ENCODE measurements at places on chromosomes 1 and 21.
A peak's percentile ranks its signal among the peaks of the same experiment; 100 is the strongest.

GRCh38 chr1:184953600-184954219 is 20.6 kb downstream of the NIBAN1 start:
- no peak for DNase-seq

DNA sequence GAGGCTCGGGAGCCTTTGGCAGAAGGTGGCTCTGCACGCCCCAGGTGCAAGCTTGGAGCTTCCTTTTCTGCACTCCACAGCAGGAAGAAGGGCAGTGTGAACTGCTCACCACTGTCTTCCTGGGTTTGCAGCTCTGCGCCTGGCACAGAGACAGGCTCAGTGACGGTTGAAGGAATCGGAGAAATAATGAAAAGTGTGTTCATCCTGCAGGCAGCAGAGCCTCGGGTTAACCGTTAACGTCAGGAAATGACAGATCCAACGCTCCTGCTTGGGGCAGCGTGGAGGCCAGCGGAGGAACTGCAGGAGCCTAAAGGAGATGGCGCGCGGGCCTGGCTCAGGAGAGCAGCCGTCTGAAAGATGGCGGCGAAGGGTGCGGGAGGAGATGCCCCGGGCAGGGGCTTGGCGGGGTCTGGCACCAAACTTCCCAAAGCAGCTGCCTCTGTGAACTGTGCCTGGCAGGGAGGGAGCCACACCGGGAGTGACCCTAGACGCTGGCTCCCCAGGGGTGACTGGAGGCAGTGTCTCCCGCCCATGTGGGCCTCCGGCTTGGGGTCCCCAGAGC is 10.9 kb upstream of the SAMD11 start:
- DNase-seq, result peak; percentile 34

GRCh38 chr1:12629985-12630760 is 12.2 kb upstream of the DHRS3 start:
- DNase-seq, result no peak

DNA sequence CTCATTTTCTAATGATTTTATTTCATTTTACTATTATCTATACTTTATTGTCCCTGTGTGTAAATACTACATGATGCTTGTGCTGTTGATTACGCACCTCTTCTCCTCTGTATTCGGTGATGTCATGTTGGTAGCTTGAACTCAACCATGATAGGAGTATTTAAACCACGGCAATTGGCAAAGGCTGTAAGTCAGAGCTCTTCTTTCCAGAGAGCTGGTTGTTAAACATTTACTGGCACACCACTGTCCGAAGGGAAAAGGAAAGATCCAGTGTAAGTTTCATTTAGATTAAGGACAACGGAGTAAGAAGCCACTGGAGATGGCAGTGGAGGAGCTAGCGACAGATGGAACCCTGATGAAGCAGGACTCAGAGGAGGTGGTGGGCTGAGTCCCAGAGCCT is 93.4 kb upstream of the KCNE2 start:
- no peak for DNase-seq

GRCh38 chr1:228884615-228885566 is 149.6 kb downstream of the RHOU start:
- no peak for DNase-seq

DNA sequence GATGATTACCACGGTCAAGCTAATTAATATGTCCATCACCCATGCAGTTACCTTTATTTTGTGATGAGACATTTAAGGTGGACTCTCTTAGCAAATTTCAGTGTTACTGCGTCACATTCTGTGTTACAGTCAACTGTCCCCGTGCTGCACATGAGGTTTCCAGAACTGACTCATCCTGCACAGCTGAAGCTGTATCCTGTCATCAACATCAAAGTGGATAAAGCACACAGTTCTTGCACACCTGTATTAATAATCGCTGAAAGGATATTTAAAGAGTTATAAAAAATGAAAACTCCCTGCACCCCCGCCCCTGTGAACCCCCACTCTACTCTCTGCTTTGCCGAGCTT is 3.4 kb upstream of the KRTAP10-5 start:
- DNase-seq, result no peak

DNA sequence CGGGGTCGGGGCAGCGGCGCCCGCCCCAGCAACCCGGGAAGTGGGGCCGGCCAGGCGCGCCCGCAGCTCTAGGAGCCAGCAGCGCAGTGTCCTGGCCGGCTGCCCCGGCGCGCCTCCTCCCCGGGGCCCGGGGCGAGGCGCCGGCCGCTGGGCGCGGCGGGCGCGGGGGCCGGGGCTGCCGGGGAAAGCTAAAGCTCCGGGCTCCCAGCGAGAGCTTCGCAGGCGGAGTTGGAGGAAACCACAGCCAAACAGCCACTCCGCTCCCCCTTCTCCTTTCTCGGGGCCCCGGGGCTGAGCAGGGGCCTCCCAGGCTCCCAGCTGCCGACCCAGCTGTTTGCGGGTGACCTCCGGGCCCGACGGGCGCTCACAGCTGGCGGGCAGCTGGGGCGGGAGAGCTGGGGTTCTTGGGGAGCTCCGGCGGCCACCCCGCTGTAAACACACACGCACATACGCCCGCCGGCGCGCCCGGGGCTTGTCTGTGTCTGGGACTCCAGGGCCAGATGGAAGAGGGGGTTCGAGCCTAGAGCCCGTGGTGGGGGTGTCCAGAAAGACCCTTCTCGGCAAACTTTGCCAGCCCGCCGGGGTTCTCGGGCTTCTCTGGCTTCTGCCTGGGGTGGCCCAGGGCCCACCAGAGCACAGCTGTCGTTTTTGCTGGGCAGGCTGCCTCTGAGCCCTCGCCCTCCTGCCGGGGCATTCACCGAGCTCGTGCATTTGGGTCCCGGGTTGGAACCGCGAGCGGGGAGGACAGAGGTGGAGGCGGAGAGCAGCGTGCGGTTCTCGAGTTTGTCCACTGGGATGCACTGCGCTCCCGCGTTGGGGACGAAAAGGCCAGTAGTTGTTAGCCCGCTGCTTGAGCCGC is 1.5 kb downstream of the AJAP1 start:
- DNase-seq, result peak; percentile 28

DNA sequence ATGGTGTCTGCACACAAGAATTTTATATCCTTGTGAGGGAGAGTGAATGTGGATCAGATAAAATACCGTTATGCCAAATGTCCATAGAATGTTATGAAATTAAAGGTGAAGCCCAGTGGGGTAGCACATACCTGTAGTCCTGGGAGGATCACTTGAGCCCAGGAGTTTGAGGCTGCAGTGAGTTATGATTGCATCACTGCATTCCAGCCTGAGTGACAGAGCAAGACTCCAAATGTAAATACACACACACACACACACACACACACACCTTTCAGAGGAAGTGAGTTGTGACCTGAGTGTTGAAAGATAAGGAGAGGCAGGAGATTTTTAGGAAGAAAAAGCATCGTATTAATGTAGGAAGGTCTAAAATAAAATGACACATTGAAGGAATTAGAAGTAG is 28.1 kb upstream of the ZYG11A start:
- DNase-seq, result peak; percentile 55

- DNase-seq, result no peak
These were observed 70.8 kb downstream of the TMEM200B start for GRCh38 chr1:29052941-29053340.

- no peak for DNase-seq
These were observed 13.4 kb downstream of the HIPK1 start for GRCh38 chr1:113942527-113942926.

- DNase-seq, result no peak
These were observed 14.5 kb upstream of the MAP3K7CL start for GRCh38 chr21:29115899-29116298.

DNA sequence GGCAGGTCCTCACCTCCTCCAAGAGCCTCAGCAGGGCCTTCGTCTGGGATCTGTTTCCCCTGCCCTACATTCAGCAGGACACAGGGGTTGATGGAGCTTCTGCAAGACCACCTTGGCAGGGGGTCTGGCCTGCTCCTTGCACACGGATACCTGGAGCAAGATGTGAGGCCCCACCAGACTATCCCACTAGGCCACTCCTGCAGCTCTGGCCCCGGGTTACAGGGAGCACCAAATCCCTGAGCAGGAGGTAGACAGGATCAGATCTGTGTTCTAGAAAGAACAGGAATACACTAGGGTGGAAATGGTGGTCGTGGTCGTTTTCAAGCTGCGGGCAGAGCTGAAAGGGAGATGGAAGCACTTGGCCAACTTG is 33.5 kb downstream of the EPHX1 start:
- no peak for DNase-seq

GRCh38 chr1:48523558-48523957 is 51.6 kb upstream of the SPATA6 start:
- no peak for DNase-seq

- no peak for DNase-seq
These were observed 51.6 kb downstream of the FAM163A start for GRCh38 chr1:179794669-179795068.

- DNase-seq, result peak; percentile 16
These were observed 252.9 kb downstream of the KCNT2 start for GRCh38 chr1:196355206-196355786.

DNA sequence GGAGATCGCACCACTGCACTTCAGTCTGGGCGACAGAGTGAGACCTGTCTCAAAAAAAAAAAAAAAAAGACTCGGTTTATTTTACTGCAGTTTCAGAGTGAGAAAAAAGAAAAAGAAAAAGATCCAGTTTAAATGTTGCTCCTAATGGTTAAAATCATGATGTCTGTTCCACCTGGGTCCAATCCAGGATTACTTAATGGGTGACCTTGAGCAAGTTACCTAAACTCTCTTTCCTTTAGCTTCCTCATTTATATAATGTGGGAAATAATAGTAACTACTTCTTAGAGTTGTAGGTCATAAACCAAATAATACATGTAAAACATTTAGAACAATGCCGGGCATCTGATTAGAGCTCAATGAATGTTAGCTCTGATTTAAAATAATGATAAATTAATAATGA is 19.4 kb upstream of the RNF11 start:
- no peak for DNase-seq

- no peak for DNase-seq
These were observed 22.6 kb upstream of the TENT5C start for GRCh38 chr1:117583247-117583646.

DNA sequence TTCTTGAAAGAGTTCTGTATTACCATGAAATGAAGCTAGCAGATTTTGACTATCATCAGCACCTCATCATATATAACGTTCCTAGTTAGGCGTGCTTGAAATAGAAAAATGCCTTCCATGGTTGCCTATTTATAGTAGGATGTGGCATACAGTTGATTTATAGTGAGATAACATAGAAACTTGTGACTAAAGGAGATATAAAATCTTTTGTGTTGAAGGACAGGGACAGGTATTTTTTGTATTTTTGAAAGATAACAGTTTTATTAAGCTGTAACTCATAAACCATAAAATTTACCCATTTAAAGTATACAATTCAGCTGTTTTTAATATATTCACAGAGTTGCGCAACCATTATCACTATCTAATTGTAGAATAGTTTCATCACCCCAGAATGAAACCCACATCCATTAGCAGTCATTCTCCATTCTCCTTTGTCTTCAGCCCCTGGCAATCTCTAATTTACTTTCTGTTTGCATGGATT is 19.3 kb downstream of the SPEN start:
- no peak for DNase-seq

- DNase-seq, result no peak
These were observed 2.4 kb downstream of the SPRTN start for GRCh38 chr1:231340328-231341013.

- DNase-seq, result no peak
These were observed 406.7 kb downstream of the RPS6KC1 start for GRCh38 chr1:213457733-213458132.

GRCh38 chr1:119012383-119012782 is 24.2 kb upstream of the TBX15 start:
- no peak for DNase-seq

DNA sequence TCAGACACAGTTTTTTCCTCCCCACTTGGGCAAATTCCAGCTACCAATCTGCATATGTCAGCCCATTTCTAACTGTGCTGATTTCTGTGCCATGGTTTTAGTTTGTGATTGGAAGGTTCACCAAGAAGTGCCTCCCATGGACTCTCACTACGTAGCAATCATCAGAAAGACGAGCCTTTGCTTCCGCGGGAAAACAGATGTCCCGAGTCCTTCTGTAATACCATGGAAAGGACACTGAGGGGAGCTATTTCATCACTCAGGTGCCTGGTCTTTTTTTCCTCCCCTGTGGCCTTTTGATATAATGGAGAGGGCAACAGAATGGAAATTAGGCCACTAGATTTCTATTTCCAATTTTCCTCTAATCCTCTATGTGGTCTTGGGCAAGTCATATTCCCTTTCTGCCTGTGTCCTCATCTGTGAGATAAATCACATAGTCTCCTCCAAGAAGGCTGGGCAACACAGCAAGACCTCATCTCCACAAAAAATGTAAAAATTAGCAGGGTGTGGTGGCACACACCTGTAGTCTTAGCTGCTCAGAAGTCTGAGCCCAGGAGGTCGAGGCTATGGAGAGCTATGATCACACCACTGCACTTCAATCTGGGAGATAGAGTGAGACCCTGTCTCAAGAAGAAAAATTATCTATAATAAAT is 24.8 kb downstream of the LEMD1 start:
- DNase-seq, result peak; percentile 41

GRCh38 chr1:167369175-167369574 is 148.5 kb downstream of the POU2F1 start:
- no peak for DNase-seq

GRCh38 chr1:40704817-40705733 is 13.6 kb downstream of the NFYC start:
- no peak for DNase-seq

GRCh38 chr21:33021667-33022066 is 4.1 kb upstream of the OLIG2 start:
- DNase-seq, result no peak

GRCh38 chr1:24949331-24949881 is 19.3 kb upstream of the RUNX3 start:
- no peak for DNase-seq

GRCh38 chr1:238457610-238458009 is 566.9 kb upstream of the ZP4 start:
- no peak for DNase-seq

- no peak for DNase-seq
These were observed 307.3 kb upstream of the DUSP10 start for GRCh38 chr1:222049176-222049575.

DNA sequence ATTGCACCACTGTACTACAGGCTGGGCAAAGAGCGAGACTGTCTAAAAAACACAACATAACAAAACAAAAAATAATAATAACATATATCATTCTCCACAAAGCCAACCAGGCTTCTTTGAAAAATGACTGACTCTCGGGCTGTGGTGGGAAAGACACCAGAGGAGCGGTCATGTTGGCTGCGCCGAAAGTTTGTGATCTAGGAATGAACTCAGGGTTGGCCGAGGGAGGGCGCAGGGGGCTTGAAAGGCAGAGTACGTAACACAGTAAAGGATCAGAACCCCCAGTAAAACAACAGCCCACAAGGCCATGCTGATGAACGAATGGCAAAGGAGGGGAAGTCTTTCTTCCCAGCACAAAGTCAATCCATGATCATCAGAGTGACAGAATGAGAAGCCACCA is 4.7 kb downstream of the SLC35E2B start:
- DNase-seq, result no peak

GRCh38 chr1:98426092-98426491 is 235.4 kb upstream of the SNX7 start:
- peak; percentile 2 for DNase-seq

- no peak for DNase-seq
These were observed 25.2 kb upstream of the SUCO start for GRCh38 chr1:172507741-172508140.

DNA sequence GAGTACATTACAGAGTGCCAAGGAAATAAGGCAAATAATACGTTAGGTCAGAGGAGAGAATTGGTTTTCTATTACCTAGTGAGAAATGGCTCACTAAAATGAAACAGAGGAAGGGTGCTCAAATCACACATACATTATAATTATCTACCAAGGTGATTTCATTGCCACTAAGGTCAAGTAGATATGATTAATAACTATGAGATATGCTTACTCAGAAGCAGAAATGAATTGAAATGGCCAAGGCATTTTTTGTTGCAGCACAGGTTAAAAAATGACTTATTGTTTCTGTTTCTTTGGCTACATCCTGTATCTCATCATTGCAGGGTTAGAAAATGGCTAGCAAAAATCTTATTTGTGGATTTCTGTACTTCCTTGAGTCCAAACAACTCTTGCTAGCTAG is 154.5 kb upstream of the GORAB start:
- DNase-seq, result no peak

Measured in Calu3 (cell line).